ENCODE measurements at places on chromosomes 1 and 21.

GRCh38 chr1:37465593-37466517 lies 8.5 kb upstream of the ZC3H12A start:
- peak; percentile 35 for DNase-seq

DNA sequence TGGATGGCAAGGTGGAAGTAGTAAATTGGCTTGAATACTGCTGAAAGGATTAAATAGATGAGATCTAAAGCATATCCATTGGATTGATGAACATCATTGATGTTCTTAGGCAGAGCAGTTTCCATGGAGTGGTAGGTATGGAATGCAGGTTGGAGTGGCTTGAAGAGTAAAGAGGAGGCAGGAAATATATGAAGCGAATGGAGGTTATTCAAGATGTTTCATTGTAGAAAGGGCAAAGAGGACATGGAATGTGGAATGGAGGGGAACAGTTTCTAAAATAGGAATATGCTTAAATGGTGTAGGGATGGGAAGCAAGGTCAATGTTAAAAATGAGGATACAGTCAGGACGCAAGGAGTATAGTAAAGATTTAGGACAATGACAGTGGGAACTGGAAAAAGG lies 6.1 kb downstream of the OSBPL9 start:
- no peak for DNase-seq

DNA sequence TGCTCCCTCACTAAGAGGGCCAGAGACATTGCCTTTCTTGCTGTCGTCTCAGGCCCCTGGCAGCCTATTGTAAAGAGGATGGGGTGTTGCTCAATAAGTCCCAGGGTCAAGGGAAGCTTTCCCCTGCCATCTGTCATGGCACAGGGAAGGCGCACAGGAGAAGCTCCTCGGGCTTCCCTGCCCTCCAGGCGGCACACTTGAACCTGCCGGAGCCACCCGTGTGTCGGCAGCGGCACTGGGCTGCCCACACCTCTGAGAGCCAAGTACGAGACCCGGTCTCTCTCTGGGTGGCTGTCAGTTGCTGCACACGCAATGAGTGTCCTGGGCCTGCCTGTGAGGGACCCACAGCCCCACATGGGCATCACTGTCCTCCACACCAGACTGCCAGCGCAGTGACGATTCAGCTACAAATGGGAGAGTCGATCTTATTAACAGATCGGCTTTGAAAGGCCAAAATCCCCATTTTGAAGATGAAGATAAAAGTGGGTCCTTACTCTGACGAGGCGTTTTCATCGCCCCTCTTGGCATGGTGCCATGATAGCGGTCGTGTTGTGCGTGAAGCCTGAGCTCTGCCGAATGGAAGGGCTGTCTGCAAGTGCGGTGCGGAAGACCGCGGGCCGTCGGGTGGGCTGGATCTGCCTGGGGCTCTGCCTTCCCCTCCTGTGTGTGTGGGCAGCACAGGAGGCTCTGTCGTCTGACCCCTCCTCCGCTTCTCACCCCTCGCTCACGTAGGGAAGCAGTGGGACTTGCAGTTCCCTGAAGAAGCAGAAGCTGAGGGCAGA lies 29.2 kb upstream of the PDXK start:
- no peak for DNase-seq

- no peak for DNase-seq
These were observed 4.3 kb upstream of the LHX9 start for GRCh38 chr1:197912739-197913494.

DNA sequence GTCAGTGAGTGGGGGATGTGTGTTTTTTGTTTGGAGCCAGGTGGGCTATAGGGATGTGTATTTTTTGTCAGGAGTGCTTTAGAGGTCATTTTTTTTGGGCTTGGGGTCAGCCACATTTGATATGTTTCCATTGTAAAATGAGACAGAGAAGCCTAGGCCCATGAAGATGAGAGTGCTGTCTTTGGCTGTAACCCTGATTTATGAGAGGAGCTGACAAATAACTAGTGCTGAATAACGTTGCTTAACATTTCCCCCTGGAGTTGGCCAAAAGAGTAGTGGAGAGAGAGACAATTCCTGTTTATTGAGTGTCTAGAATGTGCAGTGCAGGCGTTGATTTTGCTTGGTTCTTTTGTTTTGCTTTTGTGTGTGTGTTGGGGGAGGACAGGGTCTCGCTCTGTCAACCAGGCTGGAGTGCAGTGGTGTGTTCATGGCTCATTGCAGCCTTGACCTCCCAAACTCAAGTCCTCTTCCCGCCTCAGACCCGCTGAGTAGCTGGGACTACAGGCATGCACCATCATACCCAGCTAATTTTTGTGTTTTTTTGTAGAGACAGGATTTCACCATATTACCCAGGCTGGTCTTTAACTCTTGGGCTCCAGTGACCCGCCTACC lies 64.7 kb downstream of the S1PR1 start:
- no peak for DNase-seq

DNA sequence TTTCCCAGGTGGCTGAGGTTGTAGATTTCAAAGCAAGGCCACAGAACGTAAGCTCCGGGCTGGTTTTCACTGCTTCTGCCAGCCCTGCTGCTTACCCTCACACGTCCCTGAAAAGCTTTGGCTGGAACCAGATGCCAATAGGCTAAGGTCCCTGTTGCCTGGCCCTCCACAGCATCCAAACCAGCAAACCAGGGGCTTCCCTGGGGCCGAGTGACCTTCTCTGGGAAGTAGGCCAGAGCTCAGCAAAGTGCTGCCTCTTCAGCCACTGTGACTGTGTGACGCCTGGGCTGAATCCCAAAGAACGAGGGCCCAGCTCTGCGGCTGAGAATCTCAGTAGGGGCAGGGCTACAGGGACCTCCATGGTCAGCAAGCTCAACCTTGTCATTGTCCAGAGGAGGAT lies 28.9 kb upstream of the RBM15 start:
- DNase-seq: no peak

- DNase-seq: peak; percentile 69
These were observed 2.0 kb upstream of the CCN1 start for GRCh38 chr1:85578321-85579295.

GRCh38 chr1:166692346-166692745 lies 146.9 kb upstream of the POGK start:
- peak; percentile 60 for DNase-seq

DNA sequence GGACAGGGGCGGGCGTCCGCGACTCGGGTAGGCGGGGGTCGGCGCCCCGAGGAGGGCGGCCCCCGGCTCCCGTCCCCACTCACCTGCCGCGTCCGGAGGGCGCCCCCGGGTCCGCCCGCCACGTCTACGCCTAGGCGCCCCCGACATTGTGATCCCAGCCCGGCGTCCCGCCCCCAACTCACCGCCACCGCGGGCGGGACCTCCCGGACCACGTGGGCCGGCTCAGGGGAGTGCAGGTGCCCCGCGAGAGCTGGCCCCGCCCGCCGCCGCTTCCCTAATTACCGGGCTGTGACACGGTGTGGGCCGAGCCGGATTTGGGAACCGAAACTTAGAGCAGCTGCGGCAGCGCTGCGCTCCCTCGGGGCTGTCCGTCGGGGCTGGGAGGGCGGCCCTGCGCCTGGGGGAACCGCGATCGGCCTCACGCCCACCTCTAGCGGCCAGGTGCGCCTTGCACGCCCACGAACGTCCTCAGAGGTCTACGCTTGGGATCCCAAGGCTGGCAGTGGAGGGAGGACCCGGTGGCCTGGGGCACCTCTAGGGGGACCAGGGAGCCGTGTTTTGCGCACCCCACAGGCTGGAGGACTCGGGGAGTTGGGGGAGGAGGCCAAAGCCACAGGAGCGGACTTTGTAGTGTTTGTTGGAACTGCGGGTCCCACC lies 521 bp upstream of the NADK start:
- DNase-seq: peak; percentile 79

GRCh38 chr1:33735624-33736023 lies 128.3 kb upstream of the HMGB4 start:
- no peak for DNase-seq

DNA sequence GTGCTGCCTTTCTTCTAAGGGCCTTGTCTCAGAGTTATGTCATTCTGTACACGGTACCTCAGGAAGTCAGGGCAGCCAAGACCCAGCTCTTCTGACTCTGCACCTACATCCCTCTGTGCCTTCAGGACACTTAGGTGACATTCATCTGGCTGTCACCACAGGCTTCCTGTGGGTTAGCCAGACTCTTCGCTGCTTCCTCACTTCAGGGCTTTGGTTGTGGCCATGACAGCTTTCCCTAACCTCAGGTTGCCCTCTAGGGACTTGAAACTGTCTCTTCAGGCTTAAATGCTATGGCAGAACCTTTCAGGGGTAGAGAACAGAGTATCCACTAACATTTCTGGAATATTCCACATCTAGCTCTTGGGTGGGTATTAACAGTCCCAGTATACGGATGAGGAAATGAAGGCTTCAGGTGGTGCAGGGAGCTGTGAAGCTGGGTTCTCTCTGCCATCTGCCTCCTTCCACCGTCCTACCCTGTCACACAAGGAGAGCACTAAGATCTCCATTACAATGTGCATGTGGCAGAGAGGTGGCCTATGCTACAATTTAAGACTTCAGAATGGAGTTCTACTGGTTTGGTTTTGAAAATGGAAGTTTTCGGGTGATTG lies 9.9 kb downstream of the TSSK3 start:
- DNase-seq: no peak

DNA sequence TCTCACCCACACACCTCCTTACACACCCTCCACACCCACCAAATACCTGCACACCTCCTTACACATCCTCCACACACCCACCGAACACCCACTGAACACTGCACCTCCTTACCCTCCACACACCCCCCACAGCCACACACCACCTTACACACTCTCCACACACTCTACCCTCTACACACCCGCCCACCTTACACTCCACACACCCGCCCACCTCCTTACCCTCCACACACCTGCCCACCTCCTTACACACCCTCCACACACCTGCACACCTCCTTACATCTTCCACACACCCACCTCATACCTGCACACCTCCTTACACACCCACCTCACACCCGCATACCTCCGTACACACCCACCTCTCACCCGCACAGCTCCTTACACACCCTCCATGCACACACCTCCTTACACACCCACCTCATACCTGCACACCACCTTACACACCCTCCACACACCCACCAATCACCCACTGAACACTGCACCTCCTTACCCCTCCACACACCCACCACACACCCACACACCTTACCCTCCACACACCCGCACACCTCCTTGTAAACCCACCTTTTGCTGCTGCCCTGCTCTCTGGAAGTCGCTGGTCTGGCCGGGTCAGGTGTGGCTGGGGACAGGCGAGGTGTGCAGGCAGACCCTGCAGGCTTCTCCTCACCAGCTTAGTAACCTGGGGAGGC lies 38.5 kb downstream of the COQ8A start:
- no peak for DNase-seq

DNA sequence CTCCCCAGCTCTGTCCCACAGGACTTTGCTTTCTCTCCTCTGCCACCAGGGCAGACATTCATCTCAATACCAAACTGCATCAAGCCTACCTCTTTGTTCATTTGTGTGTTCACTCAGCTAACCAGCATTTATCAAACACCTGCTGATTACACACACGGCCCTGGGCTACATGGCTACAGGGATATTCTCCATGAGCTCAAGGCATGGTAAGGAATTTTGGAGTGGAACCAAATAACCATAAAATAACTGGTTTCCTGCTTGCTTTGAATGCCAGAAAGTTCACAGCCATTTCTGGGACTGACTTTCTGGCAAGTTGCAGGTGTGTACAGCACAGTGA lies 54.6 kb downstream of the LDLRAD2 start:
- no peak for DNase-seq

GRCh38 chr21:37074546-37074945 lies 1.5 kb downstream of the TTC3 start:
- peak; percentile 28 for DNase-seq

- DNase-seq: peak; percentile 88
These were observed 54.5 kb downstream of the GPR161 start for GRCh38 chr1:168082008-168082876.

GRCh38 chr1:183203094-183203493 lies 17.0 kb downstream of the LAMC2 start:
- DNase-seq: no peak

GRCh38 chr1:201898992-201899391 lies 10.3 kb downstream of the SHISA4 start:
- peak; percentile 42 for DNase-seq

GRCh38 chr1:78676347-78676982 lies 26.8 kb downstream of the IFI44 start:
- peak; percentile 76 for DNase-seq

DNA sequence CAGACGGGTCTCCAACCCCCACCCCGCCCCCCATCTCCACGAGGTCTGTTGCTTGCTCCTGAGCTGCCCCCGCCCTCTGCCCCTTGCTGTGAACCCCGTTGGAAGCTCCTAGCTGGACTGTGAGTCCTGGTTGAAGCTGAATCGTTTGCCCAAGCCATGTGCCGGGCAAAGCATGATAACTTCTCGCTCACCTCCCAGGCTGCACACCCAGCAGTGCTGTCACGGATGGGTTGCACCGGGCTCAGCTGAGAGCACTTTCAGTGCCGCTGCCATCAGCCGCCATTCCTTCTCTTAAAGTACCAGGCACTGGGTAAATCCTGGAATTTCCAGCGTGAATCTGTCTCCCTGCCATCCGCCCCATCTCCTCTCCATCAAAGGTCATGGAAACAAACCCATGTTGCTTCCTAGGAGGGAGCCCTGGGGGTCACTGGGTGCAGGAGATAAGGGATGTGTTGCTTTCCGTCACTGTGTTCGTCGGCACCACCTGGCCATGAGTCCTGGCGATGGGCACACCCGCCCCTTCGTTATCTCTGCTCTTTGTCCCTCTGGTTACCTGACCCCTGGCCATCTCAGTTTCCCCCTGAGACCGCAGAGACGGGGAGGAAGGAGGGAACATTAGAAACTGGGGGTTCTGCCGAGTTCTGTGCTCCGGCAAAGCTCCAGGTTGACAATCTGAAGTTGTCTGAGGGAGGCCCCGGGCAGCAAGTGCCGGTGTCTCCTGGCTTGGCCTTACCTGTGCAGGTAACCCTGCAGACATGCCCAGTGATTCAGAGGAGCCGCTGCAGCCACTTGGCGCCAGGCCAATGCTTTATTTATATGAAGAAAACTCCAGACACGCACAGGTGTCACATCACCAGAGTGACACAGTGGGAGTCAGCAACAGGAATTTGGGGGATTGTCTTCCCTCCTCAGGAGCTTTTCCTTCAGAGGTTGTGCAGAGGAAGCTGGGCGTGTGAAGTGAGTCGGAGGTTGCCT lies 2.7 kb downstream of the PDE9A start:
- DNase-seq: peak; percentile 29

DNA sequence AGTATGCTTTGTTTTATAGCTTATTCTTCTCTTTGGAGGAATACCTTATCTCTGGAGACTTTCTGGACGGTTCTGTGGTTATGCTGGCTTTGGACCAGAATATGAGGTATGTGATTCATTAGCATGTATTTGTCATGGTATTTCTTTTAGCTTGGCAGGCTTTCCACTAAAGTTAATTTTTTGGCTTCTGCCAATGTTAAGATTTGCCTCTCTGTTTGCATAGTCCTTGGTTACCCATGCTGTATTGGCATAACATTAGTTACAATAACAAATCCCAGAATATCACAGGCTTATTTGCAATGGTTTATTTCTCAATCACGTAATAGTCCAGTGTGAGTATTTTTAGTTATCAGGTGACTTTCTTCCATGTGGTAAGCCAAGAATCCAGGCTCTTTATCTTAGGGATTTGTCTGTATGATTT lies 9.7 kb downstream of the ZMPSTE24 start:
- peak; percentile 73 for DNase-seq

- no peak for DNase-seq
These were observed 160.0 kb downstream of the PRDM2 start for GRCh38 chr1:13860031-13860430.
